ENCODE measurements at places on chromosomes 16 and 17.

DNA sequence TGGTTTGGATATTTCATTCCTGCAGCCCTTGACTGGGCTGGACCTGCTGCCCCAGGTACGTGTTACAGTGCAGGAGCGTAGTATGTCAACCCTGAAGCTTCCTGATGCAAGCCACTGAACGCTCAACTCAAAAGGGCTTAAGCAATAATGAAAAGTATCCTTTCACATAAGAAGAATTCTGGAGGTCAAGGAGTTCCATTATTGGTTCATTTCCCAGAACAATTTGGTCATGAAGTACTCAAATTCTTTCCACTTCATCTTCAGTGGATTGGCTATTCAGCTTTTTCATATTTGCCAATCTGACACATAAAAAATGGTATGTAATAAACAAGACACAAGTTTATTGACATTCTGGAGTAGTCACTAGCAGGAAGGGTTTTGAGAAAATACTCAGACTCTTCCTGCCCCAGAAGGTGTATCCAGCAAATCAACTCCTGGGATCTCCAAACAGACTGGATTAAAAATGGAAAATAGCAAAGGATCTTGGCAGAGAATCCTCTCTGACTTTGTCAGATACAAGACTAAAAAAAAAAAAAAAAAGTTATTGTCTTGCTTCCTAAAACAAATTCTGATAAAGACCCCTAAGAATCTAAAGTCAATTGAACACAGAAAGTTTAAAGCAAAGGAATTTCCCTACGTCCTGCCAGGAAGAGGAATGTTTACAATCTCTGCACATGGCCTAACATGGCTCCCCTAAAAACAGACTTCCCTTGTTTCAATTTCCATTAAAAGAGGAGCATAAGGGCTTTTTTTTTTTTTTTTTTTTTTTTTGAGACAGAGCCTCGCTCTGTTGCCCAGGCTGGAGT lies 37.5 kb upstream of the WSB1 start:
- no peak for DNase-seq

GRCh38 chr17:19415311-19415710 lies 4.3 kb downstream of the RNF112 start:
- no peak for DNase-seq

DNA sequence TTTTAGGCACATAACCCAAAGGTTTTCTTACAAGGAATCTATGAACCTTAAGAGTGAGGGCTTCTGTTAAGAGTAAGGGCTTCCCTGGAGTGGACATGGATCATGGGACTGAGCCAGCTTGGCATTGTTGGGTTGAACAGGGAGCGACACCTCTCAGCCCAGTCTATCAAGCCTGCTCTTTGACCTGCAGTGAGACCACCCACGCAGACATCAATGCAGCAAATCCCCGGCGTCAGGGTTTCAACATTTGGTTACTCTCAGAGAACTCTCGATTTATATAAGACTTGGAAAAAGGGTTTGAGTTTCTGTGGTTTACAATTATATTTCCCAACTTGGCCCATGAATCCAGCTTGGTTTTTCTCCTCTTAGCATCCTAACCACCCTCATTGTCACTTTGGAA lies 299.9 kb downstream of the WWOX start:
- no peak for DNase-seq

DNA sequence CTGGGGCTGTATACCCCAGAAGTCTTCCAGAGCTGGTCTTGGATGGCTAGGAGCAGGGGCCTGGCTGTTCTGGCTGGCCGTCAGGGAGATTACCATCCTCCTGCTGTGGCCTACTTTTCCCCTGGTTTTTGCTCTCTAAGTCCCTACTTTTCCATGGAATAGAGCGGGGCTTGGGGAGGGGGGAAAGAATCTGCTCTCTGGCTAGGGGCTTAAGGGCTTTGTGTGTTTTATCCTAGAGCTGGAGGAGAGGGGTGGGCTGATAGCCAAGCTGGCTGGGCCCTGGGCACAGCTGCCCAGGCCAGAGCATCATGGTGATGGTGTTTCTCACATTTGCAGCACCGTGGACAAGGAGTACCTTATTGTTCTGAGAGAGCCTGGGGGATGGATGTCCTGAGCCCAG lies 3.6 kb downstream of the NRN1L start:
- no peak for DNase-seq

GRCh38 chr17:4499431-4500190 lies 930 bp downstream of the SPNS2 start:
- no peak for DNase-seq

DNA sequence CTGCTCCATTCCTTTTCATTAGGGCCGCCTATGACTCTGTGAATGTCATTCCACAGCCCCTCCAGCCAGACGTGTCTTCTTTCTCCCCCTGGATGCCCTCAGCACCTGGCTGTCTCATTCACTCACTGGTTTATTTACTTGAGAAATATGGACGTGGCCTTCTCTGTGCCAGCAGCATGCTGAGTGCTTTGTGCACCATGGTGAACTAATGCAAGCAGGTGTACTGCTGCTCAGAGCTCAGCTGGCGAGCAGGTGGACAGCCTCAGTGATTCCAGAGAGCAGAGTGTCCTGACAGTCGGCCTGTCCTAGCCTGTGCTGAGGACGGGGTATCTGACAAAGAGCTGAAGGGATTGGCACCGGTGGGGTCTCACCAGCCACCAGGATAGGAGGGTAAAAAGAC lies 96.7 kb downstream of the GNAO1 start:
- DNase-seq, result no peak

DNA sequence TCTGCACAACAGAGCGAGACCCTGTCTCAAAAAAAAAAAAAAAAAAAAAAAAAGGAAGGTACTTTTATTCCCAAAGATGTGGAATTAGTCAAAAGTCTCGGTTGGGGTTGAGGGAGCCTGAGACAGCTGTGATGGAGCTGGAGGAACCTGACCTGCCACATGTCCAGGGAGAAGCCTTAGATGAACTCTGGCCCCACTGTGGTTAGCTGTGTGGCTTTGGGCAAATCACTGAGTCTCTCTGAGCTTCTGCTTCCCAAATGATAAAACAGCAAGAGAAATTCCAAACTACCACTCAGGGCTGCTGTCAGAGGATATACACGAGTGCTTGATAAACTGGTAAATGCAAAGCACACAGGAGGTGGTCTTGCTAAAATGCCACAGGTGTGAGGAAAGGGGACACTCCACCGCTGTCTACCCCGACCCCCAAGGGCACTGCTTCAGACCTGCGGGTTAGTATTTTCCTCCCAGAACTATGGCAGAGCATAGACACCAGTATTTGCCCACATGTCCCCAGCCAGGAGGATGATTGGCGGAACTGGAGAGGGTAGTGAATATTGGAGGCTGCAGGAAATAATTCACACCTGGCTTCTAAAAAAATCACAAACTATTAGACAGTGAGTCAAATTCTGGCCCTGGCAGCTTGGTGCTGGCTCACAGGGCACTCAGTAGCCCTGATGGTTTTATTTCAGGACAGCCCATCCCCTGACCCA lies 14.7 kb downstream of the DRC3 start:
- DNase-seq, result no peak

- DNase-seq, result no peak
These were observed 52.4 kb upstream of the MRPS23 start for GRCh38 chr17:57902117-57902799.

DNA sequence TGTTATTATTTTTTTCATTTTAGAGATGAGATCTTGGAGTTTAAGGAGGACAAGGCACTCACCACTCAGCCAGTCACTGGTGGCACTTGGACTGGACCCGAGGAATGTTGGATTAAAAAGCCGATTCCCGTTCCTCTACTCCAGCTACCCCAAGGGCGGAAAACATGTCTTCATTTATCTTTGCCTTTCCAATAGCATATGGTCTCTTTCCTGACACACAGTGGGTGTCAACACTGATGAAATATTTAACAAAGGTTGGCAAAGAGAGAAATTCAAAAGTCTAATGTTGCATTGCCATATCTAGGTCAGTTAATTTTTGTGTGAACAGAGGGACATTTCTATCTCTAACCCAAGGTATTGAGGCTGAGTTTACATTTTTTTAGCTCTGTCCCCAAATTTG lies 459.7 kb downstream of the RBFOX1 start:
- DNase-seq, result no peak

DNA sequence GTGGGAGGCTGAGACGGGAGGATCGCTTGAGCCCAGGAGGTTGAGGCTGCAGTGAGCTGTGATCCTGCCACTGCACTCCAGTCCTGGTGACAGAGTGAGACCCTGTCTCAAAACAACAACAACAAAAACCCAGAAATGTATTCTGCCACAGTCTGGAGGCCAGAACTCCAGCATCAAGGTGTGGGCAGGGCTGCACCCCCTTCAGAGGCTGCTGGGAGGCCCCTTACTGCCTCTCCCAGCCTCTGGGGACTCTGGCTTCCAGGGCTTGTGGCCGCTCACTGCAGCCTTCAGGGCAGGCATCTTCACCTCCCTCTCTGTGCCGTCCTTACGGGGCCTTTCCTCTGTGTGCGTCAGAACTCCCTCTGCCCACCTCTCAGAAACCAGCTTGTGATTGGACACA lies 209.4 kb upstream of the GSE1 start:
- DNase-seq, result no peak

- no peak for DNase-seq
These were observed 5.7 kb upstream of the PRPSAP1 start for GRCh38 chr17:76359375-76359774.

DNA sequence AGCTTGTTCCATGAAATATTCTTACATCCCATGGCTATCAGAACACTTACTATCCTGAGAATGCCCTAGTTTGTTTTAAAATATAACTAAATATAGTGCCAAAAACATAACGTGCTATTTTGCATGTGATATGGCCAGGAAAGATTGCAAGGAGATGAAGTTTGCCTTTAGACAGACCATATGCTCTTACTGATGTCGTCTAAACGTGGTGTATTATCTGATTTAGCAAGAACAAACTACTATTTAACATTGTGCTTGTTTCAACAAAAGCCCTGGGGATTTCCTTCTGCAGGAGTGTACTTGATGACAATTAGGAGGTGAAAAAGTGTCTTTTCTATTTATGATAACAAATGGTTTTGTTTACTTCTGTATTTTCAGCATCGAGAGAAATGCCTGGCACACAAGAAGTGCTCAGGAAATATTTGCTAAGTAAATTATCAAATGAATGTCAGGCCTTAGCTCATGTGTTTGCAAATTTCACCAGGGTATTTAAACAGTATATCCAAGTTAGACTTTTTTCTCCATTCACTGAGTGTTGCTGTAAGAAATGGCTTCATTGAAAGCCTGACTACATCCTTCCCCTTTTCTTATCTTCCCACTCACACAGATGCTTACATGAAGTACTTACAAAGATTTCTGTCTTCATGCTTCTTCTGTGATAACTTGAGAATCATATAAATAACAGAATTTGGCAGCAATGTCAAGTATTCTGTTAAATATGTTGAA lies 1033.6 kb downstream of the CDH8 start:
- DNase-seq, result no peak

- DNase-seq, result no peak
These were observed 29.5 kb downstream of the RNF43 start for GRCh38 chr17:58387834-58388233.

DNA sequence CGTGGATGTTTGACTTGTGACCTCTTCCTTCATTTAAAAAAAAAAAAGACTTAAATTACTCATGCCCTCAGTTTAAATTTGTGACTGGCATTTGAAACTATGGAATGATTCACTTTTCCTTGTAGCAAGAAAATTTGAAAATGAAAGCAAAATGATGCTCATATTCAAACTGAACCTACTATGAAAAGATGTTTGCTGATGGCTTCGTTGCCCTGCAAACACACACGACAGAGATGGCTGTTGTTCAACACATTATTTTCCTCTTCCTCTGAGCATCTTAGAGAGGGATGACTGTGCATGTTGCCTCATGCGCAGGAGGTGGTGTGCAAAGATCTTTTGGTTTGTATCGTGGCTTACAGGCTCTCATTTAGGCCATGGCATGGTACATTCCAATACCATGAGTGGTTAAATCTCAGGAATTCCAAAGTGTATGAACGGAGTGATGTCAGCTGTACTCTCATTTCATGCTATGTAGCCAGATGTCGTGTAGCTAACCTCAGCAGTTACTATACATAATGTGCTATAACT lies 164.5 kb downstream of the PRKCA start:
- DNase-seq, result peak; percentile 77

- no peak for DNase-seq
These were observed 19.9 kb downstream of the KDM8 start for GRCh38 chr16:27223226-27223610.

DNA sequence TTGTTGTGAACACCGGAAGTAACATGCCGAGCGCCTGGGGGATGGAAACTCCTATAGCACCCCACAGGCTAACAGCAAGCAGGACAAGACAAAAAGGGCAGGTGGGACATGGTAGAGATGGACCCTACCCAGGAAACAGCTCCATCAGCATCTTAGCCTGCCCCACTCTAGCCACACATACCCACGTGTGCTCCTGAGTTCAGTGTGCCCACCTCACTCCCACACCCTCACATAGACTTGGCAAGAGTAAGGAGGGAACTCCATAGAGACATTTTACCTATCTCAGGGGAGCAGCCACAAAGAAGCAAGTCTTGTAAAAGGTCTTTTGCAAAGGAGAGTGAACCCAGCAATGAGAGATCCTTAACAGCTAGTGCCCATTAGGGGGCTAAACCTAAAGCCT lies 37.8 kb upstream of the CACNG3 start:
- DNase-seq, result no peak

DNA sequence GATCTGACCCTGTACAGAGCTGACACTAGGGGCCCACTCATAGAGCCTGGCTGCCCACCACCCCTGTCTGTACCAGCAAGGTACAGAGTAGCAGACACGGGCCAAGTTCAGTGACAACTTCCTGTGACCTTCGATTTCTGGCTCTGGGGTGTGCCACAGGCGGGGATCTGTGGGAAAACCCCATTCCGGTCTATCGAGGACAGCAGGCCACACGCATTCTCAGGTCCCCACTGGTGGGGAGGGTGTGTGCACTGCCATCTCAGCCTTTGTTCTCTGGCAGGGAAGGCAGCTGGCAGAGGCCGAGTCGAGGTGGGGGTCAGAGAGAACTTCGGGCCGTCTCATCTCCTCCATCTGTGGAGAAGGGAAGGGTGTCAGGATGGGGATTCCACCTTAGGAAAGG lies 10.0 kb downstream of the NLE1 start:
- DNase-seq, result no peak

GRCh38 chr16:80710918-80711317 lies 93.5 kb downstream of the CDYL2 start:
- DNase-seq, result no peak

- no peak for DNase-seq
These were observed 2.1 kb downstream of the MYH2 start for GRCh38 chr17:10547351-10547750.

- DNase-seq, result peak; percentile 65
These were observed 12.7 kb downstream of the SLC5A11 start for GRCh38 chr16:24858219-24859041.

GRCh38 chr16:5422047-5422446 lies 324.5 kb upstream of the EEF2KMT start:
- DNase-seq, result no peak

DNA sequence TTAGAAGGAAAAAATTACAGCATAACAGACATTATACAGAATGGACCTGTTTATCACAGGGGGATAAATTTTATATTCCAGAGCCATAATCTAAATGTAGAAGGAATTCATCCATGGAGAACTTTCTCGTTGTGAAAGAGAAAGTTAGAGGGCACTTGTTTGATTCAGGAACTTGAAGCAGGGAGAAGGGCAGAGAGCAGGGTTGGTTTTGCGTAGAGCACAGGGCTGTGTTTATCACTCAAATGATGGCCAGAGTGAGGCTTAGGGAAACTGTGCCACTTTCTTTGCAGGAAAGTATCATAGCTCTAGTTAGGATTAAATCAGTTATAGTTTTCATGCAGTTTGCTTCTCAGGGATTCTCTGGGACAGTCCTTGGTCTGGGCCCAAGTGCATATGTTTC lies 29.1 kb upstream of the MED13 start:
- no peak for DNase-seq
